ENCODE measurements at places on chromosomes 11 and 22.
A peak's percentile ranks its signal among the peaks of the same experiment; 100 is the strongest.

DNA sequence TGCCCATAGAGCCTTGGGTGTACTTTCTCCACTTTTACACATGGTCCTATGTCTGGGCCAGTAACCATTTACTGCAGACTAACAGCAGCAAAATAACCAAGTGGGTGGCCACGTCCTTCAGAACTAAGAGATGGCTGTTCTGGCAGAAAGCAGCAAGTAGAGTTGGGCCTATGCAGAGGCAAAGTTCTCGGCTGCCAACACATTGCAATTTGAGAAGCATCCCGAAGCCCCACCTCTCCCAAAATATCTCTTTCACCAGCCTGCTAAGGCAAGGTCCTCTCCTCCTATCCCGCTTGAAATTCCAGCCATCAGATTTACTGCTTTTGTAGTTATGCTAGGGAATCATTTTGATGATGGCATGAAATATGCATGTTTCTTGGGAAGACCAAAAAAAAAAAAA, 118.5 kb upstream of the APOA1 start:
- DNase-seq = no peak

DNA sequence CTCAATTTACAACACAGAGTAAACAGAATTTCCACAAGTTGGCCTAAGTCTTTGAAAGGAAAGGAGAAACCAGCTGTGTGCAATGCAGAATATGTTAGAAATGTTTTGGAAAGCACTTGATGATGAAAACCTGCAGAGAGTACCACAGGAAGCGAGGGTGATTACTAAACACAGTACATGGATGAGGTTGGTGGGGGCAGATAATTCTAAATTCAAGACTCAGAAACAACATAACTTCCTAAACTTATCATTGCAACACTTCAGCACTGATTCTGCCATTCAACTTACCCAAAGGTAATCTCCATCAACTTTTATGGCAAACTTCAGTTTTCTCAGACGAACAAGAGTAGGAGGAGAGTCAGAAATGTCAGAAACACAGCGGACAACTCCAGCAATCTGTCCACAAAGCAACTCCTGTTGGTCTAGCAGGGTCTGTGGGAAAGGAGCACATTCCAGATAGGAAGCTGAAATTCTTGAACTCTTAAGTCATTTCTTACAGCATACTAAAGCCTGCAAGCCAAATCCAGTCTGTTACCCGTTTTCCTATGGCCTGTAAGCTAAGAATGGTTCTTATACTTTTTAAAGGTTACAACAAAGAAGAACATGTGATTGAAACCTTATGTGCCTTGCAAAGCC, 6.8 kb downstream of the HPS4 start:
- no peak for DNase-seq

- DNase-seq = peak; percentile 46
Observed at GRCh38 chr22:29073618-29074275, 912 bp downstream of the KREMEN1 start.

- DNase-seq = no peak
Observed at GRCh38 chr11:125455851-125456250, 40.2 kb downstream of the FEZ1 start.

DNA sequence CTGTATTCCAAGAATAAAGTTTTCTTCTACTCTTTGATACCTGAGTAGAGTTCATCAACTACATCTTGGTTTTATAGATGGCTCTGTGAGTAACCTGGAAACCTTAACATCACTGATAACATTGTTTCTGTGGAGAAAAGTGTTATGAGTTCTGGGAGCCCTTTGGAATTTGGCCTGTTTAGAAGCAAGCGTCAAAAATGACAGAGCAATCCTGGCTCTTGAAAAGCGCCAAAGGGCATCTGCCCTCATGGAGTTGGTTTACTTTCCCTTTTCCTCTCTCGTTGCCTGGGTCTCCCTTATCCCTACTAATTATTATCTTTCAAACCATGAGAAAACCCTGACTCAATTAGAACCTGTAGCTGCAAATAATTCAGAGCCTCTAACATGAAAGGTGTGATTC, 140.1 kb downstream of the DBX1 start:
- DNase-seq = no peak

GRCh38 chr11:380095-380480, 10.8 kb downstream of the B4GALNT4 start:
- no peak for DNase-seq

- no peak for DNase-seq
Observed at GRCh38 chr11:11810764-11811726, 30.7 kb upstream of the USP47 start.

- no peak for DNase-seq
Observed at GRCh38 chr11:6269994-6270393, 10.4 kb downstream of the CCKBR start.

DNA sequence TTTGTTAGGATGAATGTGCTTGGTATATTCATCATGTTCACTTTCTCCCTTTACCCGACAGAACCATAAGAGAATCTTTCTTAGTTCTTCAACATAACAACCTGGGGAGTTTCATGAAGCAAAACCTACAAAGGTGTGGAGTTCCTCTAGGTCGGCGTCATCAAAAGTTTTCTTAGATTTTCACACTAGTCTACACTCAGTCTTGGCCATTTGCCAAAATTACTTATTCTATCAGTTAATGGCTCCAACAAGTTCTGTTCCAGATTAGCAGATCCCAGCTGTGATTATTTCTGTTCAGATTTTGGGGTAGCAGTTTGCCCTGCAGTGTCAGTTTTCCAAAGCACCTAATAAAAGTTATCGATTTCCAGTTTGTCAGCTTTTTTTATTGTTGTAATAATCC, 935.8 kb upstream of the RAG2 start:
- DNase-seq = no peak

- no peak for DNase-seq
Observed at GRCh38 chr11:57571606-57572005, 4.1 kb upstream of the UBE2L6 start.

GRCh38 chr11:75148436-75148983, 2.4 kb upstream of the SLCO2B1 start:
- no peak for DNase-seq

- peak; percentile 54 for DNase-seq
Observed at GRCh38 chr22:46577368-46578249, 40.2 kb upstream of the CELSR1 start.
